PC-3 (cell line): ENCODE measurements at places on chromosomes 2 and 18. TPM values are rescaled to one million over a fixed set of nuclear protein-coding genes. Genes with fewer than 3 reads are reported as not detected.

C2orf78 gene
- not detected in 2 replicates for total RNA-seq

CTAGE1 gene
- not detected in 2 replicates for total RNA-seq

DNA sequence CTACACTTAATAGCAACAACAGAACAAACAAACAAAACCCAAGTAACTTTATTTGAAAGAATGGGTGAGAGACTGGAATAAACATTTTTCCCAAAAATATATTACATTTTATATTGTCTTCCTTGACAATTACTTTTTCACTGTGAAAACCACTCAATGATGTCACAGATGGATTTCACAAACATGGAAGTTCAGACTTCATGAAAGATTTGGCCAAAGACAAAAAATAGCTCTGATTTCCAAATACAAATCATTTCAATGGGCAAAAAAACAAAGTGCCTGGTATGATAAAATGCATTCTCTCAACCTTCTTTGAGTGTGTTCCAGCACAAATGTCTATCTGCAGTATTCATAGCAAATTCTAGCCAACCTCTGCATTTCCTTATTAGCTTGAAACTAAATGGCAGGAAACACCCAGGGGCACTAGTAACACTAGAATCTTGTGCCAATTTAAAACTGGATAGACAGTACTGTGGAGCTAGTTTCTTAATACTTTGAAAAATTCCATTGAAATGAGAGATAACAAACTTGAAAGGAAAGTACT lies 28.5 kb upstream of the NAPG start:
- DNase-seq: no peak

- no peak for DNase-seq
Measured at GRCh38 chr18:9552191-9552590, 62.2 kb downstream of the PPP4R1 start.

GNAL gene
- total RNA-seq: 0.15 and 0.23 TPM in 2 replicates

GKN2 gene
- total RNA-seq: 0.58 TPM in 1 of 2 replicates, not detected in the other
